ENCODE measurements at places on chromosomes 6 and 20.

GRCh38 chr20:63556873-63557478 is 3.0 kb downstream of the FNDC11 start:
- no peak for DNase-seq

- no peak for DNase-seq
These were observed 156.3 kb downstream of the SOBP start for GRCh38 chr6:107646176-107646575.

GRCh38 chr6:5302995-5303622 is 41.8 kb downstream of the FARS2 start:
- peak; percentile 66 for DNase-seq

GRCh38 chr20:4998160-4998651 is 3.1 kb downstream of the SLC23A2 start:
- no peak for DNase-seq
